AML-193 (cell line): ENCODE measurements at places on chromosomes 2 and 18.
A peak's percentile ranks its signal among the peaks of the same experiment; 100 is the strongest.

DNA sequence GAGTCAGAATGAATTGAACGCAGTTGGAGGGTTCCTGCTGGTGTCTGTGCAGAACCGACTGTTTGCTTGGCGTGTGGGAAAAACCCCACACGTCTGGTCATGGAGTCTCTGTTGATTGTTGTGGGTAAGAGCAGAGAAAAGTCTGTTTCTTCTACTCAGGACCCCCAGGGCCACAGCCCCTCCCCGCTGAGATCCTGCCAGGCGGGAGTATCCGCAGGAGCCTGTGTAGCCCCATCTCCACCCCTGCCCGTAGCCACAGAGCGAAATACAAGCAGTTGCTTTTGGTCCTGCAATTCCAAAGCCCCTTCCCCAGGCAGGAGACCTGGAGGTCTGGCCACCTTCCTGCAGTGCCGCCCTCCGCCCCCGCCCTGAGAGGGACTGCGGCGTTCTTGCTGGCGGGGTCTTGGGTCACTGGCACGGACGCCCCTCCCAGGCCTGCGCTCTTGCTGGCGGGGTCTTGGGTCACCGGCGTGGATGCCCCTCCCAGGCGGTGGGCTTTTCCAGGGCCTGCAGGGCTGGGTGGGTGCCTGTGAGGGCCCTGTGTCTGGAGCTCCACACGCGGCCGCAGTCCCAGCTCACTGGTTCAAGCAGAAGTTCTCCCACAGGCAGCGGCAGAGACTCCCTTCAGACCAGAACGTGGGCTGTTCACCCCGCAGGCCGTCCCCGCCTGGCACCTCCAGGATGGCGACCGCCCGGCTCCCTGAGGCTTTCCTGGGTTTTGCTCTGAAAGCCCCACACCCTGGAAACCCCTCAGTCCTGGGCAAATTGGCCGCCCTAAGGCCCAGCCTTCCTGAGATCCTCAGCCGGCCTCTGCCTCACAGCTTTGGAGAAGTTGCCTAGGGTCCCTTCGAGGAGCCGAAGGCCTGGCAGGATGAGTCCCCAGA lies 76.0 kb upstream of the CTDP1 start:
- DNase-seq = no peak

- no peak for DNase-seq
Observed at GRCh38 chr2:39403311-39403710, 33.8 kb downstream of the MAP4K3 start.

DNA sequence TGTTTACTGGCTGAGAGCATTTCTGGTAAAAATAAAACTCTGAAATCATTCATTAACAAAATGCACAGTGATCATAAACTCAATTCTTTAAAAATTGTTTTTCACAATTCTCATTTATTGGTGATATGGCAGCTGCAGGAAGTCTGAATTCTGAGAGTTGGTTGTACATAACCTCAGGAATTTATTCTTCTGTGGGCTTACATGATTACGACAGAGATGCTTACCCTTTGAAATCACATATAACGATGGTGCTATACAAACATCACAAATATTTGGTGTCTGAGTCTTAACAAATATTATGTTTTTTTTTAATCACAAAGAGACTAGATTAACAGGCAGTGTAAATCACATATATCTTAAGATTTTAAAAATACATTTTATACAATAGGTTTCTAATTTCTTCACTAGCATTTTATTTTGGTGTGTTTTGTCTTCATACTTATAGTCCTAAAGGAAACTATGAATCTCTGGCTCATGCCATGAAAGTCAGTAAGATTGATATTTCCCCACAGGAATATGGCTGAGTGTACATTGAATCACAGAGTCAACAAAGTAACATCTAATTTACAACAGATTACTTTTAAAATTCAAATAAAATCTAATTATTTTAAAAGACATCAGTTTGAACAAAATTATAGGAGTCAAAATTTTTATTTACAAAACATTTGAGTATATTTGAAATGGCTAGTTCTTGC lies 318.8 kb upstream of the THUMPD2 start:
- no peak for DNase-seq

GRCh38 chr18:78915446-78916008 lies 64.1 kb upstream of the SALL3 start:
- DNase-seq = no peak

DNA sequence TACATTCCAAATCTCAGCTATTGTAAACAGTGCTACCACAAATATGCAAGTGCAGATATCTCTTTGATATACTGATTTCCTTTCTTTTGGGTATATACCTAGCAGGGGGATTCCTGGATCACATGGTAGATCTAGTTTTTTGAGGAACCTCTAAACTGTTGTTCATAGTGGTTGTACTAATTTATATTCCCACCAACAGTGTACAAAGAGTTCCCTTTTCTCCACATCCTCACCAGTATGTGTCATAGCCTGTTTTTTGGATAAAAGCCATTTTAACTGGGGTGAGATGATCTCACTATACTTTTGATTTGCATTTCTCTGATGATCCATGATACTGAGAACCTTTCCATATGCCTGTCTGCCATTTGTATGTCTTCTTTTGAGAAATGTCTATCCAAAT lies 6.3 kb upstream of the CCNT2 start:
- no peak for DNase-seq

DNA sequence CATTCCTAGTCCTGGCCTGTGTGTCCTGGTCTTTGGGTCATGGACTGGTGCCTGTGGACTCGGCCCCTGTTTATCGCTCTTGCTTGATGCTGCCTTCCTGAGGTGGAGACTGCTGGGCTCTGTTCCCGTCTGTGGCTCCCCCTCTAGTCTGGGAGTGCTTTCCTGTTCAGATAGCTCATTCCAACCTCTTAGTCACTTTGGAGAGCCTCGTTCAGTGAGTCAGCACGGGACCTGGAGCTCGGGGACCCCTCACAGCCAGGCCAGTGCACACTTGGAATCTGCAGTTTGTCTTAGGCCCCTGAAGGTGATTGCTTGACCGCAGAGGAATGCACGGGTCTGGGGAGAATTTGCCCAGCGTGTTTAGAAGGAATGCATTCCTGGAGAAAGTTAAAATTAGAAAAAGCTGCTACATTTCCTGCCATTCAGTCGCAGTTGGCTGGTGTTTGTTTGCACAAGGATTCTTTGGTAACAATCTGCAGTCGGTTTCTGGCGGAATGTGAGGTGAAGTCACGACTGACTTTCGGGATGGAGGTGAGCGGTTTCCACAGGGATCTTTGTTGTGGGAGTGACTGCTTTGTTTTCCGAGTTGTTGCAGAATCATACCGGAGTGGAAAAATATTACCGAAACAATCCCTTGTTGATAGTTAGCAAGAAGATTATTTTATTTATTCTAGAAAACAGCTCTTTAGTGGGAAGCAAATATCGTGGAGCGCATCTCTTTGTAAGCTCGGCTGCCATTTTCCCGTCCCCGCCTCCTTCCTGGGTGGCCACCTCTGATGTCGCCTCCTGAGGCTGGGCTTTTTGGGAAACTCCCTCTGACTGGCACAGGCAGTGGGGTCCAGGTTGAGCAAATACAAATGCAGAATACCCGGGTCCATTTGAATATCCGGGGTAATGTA lies 29.6 kb downstream of the SH3BP4 start:
- no peak for DNase-seq

GRCh38 chr2:96153291-96153713 lies 8.1 kb upstream of the DUSP2 start:
- no peak for DNase-seq

GRCh38 chr2:134449157-134449556 lies 195.3 kb downstream of the MGAT5 start:
- no peak for DNase-seq

GRCh38 chr2:163717515-163717914 lies 18.3 kb downstream of the FIGN start:
- no peak for DNase-seq

GRCh38 chr2:7646661-7647060 lies 729.4 kb downstream of the RNF144A start:
- no peak for DNase-seq

DNA sequence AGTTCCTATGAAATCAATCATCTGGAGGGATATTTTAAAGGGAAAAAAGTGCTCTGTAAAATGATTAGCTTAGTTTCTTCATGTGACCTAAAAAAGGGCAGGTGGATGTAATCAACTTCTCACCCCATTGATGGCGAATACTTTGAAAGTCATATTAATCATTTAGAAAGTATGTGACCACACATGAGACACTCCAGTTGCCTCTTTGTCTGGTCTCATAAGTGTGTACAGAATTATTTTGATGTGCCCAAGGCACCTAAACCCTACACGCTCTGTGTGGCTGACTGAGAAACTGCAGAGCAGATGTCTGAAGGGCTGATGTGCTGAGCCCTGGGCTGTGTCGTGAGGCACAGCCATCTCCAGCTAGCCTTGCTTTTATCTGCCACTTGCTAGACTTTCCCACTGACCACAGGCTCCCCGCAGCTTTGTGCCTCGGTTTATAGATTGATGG lies 26.9 kb downstream of the SGPP2 start:
- DNase-seq = no peak

DNA sequence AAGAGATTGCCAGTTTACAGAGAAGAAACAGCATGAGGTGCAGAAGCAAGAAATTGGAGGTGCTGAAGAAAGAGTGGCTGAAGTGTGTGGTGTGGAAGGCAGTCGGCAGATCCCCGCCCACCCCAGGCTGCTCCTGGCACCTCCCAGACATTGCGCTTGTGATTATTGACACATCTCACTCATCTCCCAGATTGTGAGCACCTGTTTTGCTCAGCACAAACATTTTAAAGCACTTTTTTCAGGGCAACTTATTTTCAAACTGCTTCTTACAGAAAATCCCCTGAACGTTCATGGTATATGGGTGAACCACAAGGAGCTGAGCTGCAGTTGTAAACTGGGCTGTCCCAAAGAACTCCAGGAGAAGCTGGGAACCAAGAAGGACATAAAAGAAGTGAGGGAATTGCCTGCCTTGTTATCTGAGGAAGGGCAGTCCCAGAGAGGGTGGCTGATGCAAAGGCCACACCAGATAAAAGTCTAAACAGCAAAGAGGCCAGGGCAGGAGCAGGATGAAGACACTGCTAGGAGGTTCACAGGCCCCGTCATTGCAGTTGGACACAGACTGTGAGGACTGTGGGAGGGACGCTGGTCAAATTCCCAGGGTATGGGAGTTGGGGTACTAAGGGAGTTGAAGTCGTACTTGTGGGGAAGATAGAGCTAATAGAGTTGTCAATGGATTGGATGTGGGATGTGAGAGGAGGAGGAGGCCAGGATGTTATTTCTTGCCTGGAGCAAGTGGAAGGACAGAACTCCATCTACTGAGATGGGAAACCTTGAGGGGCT lies 65.1 kb downstream of the INPP4A start:
- no peak for DNase-seq

- DNase-seq = no peak
Observed at GRCh38 chr2:189960346-189960745, 102.2 kb downstream of the MSTN start.

GRCh38 chr2:6826081-6826913 lies 39.4 kb downstream of the CMPK2 start:
- DNase-seq = peak; percentile 70

- DNase-seq = no peak
Observed at GRCh38 chr2:17136877-17137276, 381.4 kb downstream of the RAD51AP2 start.
